Right cardiac atrium (tissue), 5 donors: ENCODE measurements at places on chromosomes 2 and 18.

DNA sequence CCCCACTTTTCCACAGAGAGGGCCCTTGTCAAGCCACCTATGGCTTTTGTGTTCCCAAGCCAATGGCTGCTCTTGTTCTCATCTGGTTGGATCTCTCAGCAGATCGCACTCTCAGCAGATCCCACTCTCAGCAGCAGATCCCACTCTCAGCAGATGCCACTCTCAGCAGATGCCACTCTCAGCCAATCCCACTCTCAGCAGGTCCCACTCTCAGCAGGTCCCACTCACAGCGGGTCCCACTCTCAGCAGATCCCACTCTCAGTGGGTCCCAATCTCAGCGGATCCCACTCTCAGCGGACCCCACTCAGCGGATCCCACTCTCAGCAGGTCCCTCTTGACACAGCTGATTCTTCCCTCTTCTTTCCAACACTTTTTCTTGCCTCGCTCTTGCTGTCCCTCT, 59.3 kb upstream of the MGAT4A start:
- no peak for DNase-seq

GRCh38 chr2:212745359-212745758, 206.8 kb upstream of the ERBB4 start:
- DNase-seq, result no peak

- no peak for DNase-seq
These were observed 4.7 kb upstream of the DNAJB2 start for GRCh38 chr2:219274361-219274921.

DNA sequence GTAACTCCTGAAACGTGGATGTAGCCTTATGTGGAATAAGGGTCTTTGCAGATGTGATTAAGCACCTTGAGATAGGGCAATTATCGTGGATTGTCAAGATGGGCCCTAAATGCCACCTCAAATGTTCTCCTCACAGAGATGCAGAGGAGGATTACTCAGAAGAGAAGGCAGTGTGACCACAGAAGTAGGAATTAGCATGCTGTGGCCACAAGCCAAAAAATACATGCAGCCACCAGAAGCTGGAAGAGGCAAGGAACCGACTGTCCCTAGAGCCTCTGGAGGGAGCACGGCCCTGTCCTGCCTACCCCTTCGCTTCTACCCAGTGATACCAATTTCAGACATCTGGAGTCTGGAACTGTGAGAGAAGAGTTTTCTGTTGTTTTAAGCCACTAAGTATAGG, 47.3 kb upstream of the MGAT5 start:
- DNase-seq, result no peak

DNA sequence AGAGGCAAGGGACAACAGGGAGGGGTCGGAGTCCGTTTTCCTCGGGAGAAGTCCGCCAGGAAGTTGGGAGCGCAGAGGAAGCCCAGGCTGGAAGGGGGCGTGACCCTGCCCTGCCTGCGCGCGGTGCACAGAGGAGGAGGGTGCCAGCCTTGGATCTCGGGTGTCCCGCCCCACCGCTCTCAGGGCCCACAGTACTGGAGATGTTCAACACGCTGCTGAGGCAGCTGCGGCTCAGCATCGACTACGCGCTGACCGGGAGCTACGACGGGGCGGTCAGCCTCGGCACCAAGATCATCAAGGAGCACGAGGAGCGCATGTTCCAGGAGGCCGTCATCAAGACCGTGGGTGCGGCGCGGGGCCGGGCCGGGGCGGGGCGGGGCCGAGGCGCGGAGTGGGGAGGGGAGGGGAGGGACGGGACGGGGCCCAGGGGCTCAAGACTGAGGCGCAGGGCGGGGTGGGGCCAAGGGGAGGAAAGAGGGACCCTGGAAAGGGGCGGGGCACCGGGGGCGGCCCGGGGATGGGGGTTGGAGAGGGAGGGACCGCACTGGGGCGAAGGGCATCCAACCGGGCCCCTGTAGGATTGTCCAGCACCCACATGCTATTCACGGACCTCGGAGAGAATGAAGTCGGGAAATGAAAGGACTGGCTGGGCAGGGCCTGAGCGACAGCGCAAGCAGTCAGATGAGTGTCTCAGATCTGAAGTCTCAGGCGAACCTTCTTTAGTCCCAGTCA, 36.6 kb downstream of the POMC start:
- peak; percentile 46 for DNase-seq
